ENCODE measurements at places on chromosomes 11 and 22.

GRCh38 chr11:32752001-32752400, 42.5 kb downstream of the CCDC73 start:
- DNase-seq = no peak

DNA sequence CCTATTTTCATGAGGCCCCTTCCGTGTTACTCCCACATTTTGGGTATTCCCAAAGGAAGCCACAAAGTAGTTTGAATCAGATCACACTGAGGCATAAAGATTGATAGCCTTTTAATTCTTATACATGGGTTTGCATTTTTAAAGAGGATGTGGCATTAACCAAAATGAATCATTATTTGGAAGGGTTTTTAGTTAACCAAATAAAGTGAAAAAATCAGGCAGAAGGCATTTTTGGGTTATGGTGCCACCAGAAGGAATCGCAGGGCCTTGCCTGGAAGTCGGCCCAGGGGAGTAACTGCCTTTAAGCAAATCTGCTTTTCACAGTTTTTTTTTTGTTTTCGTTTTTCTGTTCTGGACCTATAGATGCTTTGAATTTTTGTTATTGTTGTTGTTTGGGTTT, 55.4 kb downstream of the HSD17B12 start:
- DNase-seq = no peak

DNA sequence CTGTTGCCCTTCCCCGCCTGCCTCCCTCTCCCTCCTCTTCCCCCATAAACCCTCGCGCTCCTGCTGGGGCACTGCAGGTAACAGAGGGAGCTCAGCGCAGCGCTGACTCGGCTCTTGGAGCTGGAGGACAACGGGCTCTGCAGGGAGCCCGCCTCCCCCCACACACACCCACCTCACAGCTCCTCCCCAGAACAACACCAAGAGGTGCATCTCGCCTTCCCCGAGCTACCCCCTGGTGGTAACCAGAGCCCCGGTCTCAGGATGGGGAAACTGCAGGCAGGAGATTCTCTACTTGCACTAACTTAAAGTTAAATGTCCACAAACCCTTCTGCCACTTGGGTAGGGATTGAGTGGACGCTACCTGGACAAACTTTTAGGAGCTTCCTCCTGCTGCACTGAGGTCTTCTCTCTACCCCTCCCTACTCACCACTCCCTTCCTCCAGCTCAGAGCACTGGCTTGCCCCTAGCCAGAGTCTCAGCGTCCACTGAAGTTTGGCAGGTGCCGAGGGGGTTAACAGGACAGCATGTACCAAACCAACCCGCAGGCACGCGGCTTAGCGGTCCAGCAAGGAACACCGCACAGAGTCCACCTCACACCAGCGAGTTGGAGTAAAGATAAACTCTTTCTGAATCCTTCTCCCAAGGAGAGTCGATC, 4.0 kb upstream of the SCN4B start:
- no peak for DNase-seq

DNA sequence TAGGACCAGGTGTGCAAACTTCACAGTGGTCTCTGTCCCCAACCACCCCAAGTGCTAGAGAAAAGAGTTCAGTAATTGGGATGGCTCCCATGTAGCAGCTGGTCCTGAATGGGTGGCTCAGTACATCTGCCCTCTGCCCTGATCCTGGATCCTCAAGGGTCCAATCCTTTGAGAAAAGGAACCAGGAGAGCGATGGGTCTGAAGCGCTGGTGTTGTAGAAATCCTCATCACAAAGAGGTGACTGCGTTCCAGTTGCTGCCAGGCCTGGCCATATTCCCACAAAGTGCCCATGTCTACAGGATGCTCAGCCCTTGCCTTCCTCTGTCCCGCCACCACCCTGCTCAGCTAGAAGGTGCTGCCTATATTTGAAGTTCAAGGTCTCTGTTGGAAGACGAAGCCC, 6.2 kb upstream of the C22orf39 start:
- no peak for DNase-seq

GRCh38 chr11:65892661-65893317, 2.3 kb downstream of the CCDC85B start:
- no peak for DNase-seq

DNA sequence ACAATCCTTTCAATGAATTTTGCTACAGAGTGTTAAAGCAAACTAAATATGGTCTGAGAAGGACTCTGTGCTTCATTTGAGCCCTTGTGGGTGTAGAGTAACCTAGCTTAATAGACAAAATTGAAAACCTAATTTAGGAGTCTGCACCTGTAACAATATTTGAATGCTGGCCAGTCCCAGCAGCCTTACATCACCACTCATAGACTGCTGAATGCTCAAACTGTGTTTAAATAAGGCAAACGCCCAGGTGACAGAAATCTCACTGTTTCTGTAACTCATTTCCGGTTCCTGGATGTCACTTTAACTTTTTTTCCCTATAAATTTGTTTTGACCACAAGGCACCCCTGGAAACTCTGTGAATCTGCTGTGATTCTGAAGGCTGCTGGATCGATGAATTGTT, 45.5 kb upstream of the GLYATL1B start:
- DNase-seq = no peak

GRCh38 chr11:12799334-12799835, 125.2 kb downstream of the TEAD1 start:
- no peak for DNase-seq

DNA sequence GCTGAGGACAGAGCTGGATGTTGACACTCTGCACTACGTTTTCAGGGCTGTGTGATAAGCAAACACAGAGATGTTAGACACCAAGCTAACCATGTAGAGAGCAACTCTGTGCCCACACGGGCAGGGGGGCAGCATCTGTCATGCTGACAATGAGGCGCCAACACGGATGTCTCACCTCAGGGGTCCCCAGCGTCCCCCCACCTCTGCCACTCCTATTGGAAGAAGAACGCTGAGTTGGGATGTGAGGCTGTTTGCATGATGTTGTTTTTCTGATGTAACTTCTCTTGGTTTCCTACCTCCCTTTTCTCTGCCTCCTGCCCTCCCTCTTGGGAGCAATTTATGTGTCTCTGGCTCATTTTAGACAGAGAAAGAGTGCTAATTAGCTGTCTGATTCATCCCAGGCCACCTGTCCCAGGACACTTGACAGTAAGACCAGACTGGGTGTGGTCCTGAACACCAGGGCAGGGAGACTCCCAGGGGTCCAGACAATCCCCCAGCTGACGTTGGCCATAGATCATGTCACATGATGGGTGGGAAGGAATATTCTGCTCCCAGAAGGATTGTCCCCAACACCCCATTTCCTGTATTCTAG, 89.2 kb upstream of the NCAM1 start:
- no peak for DNase-seq

GRCh38 chr22:44964722-44965078, 45.1 kb downstream of the PHF21B start:
- no peak for DNase-seq

- no peak for DNase-seq
These were observed 49.7 kb downstream of the C11orf96 start for GRCh38 chr11:43992183-43992582.

DNA sequence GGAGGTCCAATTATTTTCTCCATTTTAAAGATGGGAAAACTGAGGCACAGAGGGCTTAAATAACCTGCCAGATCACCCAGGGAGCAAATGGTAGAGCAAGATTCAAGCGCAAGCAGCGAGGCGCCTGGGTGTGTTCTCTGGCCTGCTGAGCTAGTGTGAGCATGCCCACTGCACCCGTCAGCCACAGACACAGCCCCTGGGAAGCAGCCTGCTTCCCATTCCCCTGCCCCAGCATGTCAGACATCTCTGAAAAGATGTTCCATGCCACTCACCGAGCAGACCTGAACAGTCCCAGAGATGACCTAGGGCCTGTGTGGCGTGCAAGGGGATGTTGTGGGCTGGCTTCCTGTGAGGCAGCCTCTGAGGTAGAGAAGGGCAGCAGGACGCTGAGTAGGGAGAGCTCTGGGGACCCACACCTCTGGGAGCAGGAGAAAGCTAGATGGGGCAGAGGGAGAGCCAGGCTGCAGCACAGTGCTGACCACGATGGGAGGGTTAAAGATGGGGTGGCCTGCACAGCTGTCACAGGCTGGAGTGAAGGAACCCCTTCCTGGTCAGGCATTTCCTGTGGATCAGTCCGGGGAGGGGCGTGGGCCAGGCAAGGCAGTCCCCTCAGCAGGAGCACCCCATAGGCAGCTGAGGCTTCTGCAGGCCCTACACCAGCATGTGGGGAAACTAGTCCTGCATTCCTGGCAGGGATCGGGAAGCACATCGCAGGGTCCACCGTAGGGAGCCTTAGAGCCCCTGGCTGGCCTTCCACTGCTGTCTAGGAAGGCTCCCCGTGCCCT, 101.4 kb downstream of the GALNT18 start:
- DNase-seq = no peak

- no peak for DNase-seq
These were observed 1.1 kb upstream of the RASSF10 start for GRCh38 chr11:13008061-13008435.

- no peak for DNase-seq
These were observed 40.4 kb downstream of the C11orf58 start for GRCh38 chr11:16778876-16779275.

DNA sequence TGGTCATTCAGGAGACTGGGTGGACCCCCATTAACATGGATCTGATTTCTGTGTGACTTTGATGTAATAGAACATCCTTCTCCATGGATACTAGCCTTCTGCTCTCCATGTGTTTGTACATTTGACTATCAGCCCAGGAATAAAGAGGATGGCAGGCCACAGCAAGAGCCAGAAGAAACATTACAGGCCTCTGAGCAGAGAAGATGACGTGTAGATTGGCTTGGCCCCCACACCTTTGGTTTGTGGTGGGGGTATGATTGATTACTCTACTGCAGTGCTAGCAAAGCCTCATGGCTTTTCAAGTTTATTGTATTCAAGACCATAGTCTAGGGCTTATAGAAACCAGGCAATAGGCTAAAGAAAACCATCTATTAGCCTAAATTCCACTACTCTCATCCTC, 77.0 kb downstream of the GRAMD1B start:
- DNase-seq = no peak

DNA sequence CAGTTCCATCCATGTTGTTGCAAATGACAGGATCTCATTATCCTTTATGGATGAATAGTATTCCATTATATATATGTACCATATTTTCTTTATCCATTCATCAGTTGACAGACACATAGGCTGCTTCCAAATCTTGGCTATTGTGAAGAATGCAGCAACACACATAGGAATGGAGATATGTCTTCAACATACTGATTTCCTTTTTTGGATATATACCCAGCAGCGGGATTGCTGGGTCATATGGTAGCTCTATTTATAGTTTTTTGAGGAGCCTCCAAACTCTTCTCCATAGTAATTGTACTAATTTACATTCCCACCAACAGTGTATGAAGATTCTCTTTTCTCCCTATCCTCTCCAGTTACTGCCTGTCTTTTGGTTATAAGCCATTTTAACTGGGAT, 383.9 kb upstream of the CHORDC1 start:
- no peak for DNase-seq

- DNase-seq = no peak
These were observed 16.2 kb upstream of the ACCSL start for GRCh38 chr11:44031549-44031948.

GRCh38 chr11:118226296-118226695, 1.5 kb upstream of the JAML start:
- peak; percentile 32 for DNase-seq

GRCh38 chr11:75311858-75312288, 39.6 kb downstream of the ARRB1 start:
- DNase-seq = no peak

- DNase-seq = no peak
These were observed 7.6 kb downstream of the KCNQ1OT1 start for GRCh38 chr11:2691991-2692875.

DNA sequence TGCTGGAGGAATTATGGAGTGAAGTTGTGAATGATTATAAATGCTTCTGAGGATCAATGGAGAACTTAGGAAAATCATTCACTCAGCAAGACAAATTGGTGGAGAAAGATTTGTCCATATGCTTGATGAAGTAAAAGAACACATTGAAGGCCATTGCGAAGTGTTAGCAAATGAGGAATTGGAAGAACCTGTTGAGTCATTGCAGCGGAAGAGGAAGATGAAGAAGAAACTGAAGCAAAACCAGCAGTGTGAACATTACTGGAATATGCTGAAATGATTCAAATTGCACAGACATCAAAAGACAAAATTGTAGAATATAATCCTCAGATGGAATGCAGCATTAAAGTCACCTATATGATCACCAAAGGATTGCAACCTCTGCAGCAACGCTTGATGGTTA, 168.1 kb downstream of the ADAMTS15 start:
- DNase-seq = no peak

DNA sequence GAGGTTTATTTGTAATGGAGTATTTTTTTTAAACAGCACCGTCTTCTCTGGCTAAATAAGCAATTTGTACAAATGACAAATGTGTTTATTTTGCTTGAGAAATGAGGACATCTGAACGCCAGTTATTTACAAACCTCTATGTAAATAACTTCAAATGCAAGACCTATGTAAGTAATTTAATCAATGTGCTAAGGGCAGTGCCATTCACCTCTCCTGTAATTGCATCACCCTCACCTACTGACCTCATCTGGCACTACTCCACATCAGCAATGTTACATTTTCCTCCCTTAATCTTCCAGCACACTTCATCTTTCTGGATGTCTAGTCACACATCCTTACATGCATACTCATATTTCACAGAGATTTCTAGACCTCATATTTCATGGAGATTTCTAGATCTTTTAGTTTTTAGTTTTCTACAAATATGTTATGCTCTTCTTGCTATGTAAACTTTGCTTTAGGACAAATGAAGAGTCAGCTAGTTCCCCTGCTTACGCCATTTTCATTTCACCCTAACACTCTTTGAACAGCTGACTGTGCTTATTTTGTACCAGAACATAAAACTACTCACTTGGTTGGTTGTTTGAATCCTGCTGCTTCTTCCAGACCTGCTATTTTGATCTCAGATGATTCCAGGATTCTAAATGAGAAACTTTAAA, 238.6 kb downstream of the GRM5 start:
- no peak for DNase-seq

GRCh38 chr11:61630089-61630488, 49.2 kb upstream of the SYT7 start:
- DNase-seq = no peak

GRCh38 chr22:40363059-40363458, 7.3 kb upstream of the SGSM3 start:
- no peak for DNase-seq

DNA sequence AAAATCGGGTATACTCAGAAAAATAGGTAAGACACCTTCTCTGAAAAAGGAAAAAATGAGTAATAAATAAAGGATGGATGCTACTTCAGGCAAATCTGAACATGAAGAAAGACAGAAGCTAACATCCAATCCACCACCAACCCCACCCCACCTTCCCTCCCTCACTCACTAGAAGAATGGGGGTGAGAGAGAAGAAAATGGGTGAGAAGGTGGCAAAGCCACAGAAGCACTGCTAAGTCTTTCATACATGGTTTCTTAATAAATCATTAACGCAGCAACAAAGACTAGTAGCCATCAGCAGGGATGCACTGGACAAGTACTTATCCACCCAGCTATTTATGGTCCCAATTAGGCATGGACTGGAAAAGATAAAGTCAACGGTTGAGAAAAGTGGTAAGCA, 5.9 kb downstream of the FHIP1B start:
- DNase-seq = no peak

Measured in CD4-positive, alpha-beta T cell treated with Interleukin-15 for 1 hour (primary cell).